ENCODE measurements at places on chromosomes 1 and 21.
A peak's percentile ranks its signal among the peaks of the same experiment; 100 is the strongest.

DNA sequence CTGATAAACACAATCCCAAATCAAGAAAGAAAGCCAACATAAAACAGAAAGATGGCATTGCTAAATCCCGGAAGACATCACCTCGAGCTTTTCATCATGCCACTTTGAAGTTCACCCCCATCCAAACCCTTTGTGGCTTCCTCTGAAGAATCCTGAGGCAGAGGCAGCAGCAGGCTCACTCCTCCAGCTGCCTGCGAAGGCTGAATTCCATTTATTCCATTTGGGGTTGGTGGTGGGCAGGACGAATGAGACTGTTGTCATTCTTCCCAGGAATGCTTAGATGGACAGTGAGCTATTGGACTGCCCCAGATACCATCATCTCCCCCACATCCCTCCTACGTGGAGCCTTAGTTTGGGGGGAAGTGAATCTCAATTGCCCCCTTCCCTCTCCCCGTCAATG is 437.5 kb downstream of the SMYD3 start:
- no peak for DNase-seq

DNA sequence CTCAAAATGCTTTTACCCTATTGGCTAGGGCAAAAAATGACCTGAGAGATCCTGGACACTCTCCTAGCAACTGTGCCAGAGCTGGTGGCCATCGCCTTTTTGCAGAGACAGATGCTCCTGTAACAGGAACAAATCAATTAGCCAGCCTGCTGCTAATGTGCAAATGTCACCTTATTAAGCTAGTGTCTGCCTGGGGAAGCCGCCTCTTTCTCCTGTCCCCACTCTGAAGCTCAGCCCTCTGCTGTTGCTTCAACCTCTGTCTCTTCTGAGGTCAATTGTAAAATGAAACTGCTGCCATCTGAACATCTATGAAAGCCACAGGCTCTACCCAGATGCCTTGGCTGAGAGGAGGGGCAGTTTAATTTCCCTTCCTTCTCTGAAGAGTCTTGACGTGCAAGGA is 85.5 kb upstream of the CACNA1E start:
- no peak for DNase-seq

DNA sequence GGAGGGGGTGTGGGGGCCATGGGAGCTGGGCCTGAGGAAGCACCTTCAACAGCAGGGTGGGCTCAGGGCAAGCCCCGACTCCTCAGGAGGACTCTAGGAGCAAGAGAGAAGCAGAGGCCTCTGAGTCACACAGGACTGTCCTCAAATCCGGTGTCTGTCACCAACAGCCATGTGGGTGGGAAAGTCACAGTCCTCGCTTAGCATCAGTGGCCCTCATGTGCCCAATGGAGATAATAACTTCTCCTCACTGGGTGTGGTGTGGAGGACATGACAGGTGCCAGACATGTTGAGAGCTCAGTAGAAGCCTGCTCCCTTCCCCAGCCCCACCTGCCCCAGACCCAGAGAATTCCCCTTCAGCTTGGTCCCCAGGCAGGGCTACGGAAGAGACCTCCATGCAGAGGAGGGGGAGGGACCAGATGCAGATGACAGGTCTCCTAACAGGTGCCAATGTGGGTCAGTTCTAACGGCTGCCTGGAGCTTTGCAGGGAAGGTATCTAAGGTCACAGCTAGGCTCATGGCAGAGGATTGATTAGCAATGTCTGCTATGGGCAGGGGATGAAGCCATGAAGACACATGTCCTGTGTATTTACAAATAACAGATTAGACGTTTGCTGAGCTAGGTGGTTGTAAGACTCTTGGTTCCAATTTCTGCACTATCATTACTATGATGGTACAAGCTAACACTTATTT is 30.2 kb downstream of the TTC39A start:
- DNase-seq, result peak; percentile 29

- DNase-seq, result no peak
Observed at GRCh38 chr1:207801819-207802218, 50.0 kb downstream of the CD46 start.

GRCh38 chr1:111406321-111406768 is 21.2 kb downstream of the OVGP1 start:
- no peak for DNase-seq

DNA sequence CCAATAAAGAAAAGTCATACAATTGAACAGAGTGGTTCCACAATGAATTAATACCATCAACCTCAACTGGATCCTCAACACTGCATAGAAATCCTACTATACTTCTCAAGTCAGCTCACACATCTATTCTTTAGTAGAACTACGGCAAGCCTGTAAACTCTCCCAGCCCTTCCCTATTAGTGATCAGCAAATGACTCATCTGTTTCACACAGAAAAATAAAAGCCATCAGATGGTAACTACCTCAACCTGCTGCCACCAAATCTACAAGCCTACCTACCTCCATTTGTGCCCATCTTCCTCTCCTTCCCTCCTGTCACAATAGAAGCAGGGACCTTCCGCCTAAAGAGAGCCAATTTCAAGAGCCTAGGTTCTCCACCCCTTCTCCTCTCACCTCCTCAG is 63.6 kb downstream of the DMAP1 start:
- no peak for DNase-seq

DNA sequence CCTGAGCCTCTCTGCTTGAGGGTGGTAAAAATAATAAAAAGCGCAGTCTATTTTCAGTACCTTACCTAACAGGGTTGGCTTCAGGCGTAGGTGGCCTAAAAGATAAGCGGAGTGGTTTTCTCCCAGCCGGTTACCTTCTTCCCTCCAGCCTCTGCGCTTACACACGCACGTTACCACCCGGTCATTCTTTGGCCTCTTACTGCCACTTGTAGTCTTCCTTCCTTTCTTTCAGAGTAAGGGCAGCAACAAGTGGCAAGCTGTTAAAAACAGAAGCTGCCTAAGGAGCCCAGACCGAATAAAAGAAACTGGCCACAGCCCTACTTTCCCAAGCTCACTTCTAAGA is 35.4 kb downstream of the CLCA1 start:
- no peak for DNase-seq

DNA sequence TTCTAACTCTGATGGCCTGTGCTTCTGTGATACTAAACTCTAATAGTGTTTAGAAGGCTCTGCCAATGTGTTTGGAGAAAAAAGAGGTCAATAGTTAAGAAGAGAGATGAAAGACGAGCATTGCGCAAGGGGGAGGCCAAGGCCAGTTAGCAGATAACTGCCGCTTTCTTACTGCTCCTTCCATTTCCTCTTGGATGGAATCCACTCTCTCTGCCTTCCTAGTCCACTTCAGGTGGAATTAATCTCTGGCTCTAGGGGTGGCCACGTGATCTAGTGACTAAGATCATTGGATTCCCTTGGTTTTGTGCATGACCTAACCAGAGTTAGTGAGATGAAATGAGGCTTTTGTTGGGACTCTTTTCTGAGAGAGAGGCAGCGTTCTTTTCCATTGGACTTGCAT is 148.3 kb downstream of the ACTL8 start:
- no peak for DNase-seq

DNA sequence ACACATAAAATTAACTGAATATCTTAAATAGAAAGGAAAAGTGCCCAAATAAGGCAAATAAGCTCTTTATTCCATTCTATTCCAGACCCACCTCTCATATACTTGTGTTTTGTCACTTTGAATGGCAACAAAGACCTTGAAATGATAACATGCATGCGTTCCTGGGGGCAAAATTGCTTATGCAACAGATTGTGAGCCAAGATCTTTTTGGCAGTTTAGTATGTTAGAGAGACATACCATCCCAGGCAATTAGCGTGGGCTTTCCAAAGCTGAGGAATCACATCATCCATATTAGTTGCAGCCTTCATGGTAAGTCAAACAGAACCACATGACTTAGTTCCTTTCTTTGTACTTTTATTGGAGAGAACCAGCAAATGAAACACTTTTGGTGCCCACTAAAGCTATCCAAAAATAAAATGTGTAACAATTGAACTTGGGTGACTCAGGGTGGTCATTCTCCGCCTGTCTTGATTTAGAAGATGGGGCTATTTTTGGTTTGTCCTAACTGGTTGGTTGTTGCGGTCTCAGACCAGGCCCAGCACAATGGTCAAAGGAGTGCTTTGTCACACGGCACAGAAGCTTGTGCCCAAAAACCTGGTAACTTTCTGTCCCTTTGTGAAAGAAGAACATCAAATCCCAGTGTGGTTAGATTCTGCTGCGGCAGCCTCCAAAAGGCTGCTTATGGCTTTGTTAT is 68.7 kb upstream of the ATF3 start:
- DNase-seq, result peak; percentile 19

DNA sequence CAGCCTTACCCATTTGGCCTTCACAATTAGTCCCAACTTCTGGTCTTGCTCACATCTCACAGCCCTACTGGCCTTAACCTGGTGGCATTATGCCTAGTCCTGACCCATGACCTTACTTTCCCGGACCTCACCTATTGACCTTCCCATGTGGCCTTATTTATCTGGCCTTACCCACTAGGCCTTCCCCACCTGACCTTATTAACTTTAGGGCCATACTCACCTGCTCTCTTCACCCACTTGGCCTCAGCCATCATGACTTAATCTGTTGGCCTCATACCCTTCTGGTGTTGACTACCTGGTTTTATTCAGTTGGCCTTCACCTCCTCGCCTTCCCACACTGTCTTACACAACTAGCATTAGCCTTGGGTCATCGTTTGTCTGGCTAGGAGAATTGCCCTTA is 35.7 kb downstream of the EXOC8 start:
- no peak for DNase-seq

DNA sequence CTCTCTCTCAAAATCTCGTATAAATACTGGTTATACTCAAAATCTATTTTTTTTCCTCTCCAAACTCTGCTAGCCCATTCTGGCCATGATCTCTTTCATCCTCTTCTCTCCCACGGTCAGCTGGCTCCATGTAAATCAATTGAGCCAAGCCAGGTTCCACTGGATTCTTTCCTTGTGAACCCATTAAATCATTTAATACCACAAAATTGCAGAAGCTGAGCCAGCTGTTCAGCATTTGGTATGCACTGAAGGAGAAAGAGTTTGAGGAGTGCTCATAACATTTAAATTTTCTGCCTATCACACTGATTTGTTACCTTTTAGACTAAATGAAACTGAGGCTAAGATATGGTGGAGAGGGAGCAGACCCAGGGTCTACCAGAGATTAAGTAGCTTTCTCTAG is 29.1 kb upstream of the TADA1 start:
- DNase-seq, result no peak

GRCh38 chr1:192104852-192105251 is 53.4 kb upstream of the RGS18 start:
- DNase-seq, result no peak

GRCh38 chr21:41536076-41536826 is 28.3 kb upstream of the TMPRSS2 start:
- no peak for DNase-seq

DNA sequence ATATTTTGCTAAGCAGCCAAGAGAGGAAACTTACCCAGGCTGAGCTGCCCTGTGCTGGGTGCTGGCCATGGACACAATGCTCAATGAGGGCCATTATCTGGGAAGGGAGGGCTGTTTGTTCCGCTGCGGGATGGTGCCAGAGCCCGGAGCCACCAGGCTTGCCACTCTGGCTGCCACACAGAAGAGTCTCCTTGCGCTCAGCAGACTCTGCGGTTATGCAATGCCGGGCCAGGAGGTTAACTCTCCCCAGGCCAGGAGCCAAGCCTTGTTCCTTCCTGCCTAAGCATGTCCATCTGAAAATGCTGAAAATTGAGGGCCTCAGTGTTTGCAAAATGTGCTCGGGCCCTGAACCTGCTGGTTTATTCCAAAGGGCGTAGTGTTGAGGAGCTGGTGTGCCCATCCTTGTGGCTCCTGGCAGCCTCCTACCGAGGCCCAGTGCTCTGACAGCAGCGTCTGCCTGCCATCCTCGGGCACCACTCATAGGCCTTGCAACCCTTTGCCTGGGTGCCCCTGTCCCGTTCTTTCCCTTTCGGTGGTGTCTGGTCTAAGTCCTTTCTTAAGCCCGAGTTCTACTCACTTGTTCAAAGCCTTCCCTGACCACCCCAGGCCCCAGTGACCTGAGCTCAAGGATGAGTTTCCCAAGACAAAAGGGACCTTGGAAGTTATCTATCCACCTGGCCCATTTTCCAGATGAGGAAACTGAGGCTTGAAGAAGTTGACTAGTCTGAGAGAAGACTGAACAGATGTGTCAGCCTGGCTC is 133.8 kb upstream of the EDN2 start:
- peak; percentile 41 for DNase-seq

GRCh38 chr1:202150602-202151001 is 6.1 kb upstream of the ARL8A start:
- DNase-seq, result no peak

GRCh38 chr1:217138173-217138765 is 415.0 kb upstream of the ESRRG start:
- no peak for DNase-seq

GRCh38 chr1:192657760-192658159 is 21.8 kb downstream of the RGS13 start:
- no peak for DNase-seq

- peak; percentile 94 for DNase-seq
Observed at GRCh38 chr1:59696421-59697115, 118.2 kb upstream of the HOOK1 start.

GRCh38 chr1:165862448-165862847 is 35.0 kb downstream of the UCK2 start:
- peak; percentile 39 for DNase-seq

DNA sequence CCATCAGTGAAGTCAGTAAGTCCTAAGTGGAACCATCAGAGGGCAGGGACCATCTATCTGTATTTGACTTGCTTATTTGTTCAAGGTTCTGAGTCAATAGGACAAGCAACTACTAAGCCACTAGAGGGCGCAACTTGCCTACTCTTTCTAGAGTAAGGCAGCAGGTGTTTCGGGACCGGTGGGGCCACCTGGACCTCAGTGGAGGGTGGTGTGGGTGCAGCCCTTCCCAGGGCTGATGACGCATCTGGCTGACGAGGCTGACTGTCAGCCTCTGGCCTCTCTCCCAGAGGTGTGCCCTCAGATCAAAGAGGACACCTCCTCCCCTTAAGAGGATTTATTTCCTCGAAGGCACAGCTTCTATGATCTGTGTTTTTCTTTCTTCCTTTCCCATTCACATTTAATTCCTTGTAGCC is 6.6 kb downstream of the CBR3 start:
- DNase-seq, result peak; percentile 84

GRCh38 chr1:210554382-210554781 is 225.7 kb downstream of the HHAT start:
- DNase-seq, result no peak

DNA sequence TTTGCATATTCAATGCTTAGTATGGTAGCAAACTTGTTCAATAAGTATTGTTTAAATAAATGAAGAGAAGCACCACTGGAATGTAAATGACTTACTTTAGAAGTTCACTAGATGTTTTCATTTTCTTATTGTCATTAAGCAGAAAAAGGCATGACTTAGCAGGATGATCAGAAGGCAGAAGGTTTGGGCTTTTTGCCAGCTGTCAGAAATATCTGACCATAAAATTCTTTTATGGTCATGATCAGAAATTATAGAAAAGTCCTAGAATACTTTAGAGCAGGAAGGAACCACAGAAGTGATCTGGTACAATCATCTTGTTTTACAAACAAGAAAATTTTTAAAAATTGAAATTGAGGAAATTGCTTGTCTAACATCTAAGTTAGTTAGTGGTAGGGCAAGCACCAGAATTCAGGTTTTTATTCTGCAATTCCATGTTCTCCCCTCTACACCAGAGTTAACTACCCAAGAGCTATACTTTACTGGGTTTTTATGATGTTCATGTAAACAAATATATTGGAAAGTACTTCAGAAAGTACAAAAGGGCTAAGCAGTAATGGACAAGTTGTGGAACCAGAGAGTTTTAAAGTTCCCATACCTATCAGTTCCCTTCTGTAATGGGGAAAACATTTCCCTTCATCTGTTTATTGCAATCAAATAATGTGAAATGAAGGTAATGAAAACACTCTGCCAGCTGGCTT is 10.1 kb downstream of the FMO5 start:
- no peak for DNase-seq

Data from inflammatory macrophage (primary cell).